ENCODE measurements at places on chromosomes 13 and 19.

- no peak for DNase-seq
These were observed 2.0 kb downstream of the DNAJC3 start for GRCh38 chr13:95678967-95679366.

- DNase-seq = no peak
These were observed 25.3 kb upstream of the EIF3G start for GRCh38 chr19:10145031-10145430.

DNA sequence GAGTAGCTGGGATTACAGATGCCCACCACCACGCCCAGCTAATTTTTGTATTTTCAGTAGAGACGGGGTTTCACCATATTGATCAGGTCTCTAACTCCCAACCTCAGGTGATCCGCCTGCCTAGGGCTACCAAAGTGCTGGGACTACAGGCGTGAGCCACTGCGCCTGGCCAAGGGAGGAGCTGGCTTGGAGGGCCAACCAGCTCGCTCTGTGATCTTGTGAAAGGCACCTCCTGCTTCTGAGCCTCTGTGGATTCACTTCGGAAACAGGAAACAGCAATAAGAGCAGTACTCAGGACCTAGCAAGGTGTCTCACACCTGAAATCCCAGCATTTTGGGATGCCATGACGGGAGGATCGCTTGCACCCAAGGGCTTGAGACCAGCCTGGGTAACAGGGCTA lies 2.0 kb upstream of the ELL start:
- no peak for DNase-seq

DNA sequence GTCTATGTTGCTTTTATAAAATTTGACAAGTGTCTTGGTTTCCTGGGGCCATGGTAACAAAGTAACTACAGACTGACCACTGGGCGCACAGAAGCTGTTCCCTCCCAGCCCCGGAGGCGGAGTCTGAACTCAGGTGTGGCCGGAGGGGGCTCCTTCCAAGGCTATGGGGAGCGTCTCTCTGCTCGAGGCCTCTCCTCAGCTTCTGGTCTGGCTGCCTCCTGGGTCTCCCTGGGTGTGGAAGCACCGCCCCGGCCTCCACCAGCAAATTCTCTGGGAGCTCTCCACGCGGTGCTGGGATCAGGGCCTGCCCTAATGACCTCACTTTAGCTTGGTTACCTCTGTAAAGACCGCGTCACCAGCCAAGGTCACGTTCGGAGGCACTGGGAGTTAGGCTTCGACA lies 45.7 kb upstream of the F7 start:
- no peak for DNase-seq

GRCh38 chr13:102033386-102033785 lies 368.5 kb downstream of the FGF14 start:
- no peak for DNase-seq

- DNase-seq = no peak
These were observed 8.8 kb downstream of the TPM4 start for GRCh38 chr19:16085115-16085514.

- no peak for DNase-seq
These were observed 6.8 kb upstream of the PEPD start for GRCh38 chr19:33528404-33528803.

- no peak for DNase-seq
These were observed 7.1 kb downstream of the SERTM1 start for GRCh38 chr13:36680913-36681312.

DNA sequence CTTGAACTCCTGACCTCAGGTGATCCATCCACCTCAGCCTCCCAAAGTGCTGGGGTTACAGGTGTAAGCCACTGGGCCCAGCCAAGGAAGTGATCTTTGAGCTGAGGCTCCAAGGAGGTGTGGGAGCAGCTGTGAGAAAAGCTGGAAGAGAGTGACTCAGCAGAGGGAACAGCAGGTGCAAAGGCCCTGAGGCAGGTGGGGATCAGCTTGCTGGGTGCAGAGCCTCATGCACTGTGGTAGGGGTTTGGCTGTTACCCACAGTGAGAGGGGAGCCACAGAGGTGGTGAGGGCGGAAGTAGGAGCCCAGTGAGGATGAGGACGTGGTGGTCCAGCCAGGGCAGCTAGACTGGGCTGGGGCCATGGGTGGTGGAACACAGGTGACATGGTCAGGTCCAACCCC lies 6.5 kb downstream of the NPAS1 start:
- no peak for DNase-seq

DNA sequence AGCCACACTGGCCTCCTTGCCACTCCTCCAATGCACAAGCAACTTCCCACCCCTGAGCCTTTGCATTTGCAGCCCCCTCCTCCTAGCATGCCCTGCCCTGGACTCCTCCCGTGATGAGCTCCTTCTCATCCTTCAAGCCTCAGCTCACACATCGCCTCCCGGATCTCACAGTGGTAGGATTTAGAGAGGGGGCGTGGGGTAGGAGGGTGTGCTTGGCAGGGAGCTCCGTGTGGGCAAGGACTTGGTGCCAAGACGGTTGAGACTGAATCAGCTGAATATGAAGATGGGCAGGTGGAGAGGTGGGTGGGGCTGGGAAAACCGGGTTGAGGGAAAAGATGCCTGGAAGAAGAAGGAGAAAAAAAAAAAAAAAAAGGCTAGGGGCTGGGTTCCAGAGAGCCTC lies 48.4 kb upstream of the ZNRF4 start:
- no peak for DNase-seq

DNA sequence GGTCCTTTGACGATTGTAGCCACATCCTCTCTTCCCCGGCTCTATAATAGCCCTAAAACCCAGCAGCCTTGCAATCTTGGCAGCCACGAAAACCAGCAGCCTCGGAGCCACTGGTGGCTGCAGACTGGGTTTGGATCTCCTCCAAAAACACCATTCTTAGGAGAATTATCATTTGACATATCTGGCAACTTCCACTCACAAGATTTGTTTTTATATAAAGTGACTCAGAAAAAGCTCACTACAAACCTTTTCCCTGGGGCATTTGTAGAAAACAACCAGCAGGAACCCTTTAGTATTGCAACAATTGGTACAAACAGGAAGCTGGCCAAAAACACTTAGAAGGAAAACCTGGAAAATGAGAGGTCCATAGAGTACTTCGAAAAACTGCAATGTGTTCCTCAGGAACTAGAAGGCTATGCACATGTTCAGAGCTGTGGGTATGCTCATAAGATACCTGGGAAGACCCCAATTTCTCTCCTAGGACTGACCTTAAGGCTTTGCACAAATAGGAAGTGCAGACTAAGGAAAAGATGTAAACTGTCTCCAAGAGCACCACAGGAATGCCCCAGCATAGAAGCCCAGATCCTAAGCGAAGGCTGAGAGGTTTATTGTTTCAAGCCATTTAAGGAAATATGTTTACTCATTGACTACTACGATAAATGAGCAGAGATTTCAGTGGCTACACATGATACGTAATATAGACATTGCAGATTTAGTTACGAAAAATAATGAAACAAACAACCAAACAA lies 71.2 kb downstream of the MYO16 start:
- DNase-seq = no peak

DNA sequence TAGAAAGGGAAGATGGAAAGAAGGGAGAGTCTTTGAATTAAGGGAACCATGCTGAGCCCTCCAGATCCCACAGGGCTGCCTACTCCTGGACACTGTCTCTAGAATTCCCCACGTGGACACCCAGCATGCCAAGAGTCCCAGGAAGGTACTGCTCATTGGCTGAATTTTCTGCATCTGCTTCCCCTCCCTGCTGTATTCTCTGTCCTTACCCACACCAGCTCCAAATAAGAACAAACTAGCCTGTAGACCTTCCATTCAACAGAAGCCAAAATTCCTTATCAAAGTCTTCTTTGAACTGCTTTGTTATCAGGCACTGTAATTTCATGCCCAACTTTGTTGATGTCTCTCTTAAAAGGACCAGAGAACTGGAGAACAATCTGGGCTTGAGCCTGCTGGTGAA lies 305.9 kb upstream of the ARGLU1 start:
- DNase-seq = no peak

DNA sequence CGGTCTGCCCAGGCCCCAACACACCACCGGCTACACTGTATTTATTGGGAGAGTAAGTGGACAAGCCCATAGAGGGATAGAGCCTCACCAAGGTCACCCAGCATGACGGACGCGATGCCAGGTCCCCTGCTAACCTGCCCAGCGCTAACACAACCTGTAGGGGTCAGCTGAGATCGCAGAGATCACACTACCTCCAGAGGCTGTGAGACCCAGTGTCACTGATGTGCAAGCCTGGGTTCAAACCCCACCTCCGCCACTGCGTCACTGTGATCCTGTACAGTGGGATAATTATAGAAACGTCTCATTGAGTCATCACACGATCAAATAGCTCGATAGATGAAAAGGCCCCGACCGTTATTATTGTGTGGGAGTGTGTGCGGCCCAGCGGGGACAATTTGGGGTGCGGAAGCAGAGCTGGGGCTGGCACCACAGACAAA lies 10.6 kb upstream of the TLE2 start:
- DNase-seq = no peak

GRCh38 chr19:43462785-43463380 lies 2.5 kb downstream of the LYPD3 start:
- DNase-seq = no peak

GRCh38 chr13:70370924-70371323 lies 262.7 kb upstream of the KLHL1 start:
- DNase-seq = no peak

- DNase-seq = no peak
These were observed 43.9 kb downstream of the RAP2A start for GRCh38 chr13:97477844-97478243.

- no peak for DNase-seq
These were observed 48.0 kb downstream of the COMP start for GRCh38 chr19:18742838-18743783.

GRCh38 chr19:38483016-38483630 lies 49.6 kb downstream of the RYR1 start:
- no peak for DNase-seq

DNA sequence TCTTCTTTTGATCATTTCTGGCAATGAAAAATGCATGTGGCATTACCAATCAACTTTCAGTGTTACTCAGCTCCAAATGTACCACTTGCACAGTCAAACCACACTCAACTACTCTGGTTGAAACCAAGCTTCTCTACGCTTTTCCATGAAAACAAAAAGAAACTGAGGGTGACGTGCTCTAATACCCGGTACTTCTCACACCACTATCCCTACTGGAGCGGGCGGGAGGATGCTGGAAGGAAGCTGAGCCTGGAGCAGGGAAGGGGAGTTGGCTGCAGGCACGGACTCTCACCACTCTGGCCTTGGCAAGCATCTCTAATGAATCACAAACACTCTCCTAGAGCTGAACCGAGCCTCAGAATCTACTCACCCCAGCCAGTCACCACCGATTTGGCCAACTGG lies 48.2 kb downstream of the STK24 start:
- no peak for DNase-seq

DNA sequence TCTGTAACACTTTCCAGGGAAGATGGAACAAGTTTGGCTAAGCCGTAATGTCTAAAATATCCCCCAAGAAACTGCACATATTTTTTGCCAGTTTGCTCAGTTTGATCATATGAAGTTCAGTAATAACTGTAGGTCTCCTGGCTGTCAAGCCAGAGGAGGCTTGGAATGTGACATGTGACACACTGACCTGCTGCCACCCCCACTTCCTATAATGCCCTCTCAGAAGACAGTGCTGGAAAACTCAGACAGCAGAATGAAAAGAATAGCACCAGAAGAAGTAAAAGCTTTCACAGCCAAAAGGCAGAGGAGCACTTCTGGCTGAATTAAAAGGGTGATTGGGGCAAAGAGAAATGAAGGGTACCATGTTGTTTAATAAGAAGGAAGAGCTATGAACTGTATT lies 67.4 kb upstream of the UBAC2 start:
- no peak for DNase-seq

GRCh38 chr13:31742097-31742734 lies 2.9 kb downstream of the RXFP2 start:
- DNase-seq = no peak

DNA sequence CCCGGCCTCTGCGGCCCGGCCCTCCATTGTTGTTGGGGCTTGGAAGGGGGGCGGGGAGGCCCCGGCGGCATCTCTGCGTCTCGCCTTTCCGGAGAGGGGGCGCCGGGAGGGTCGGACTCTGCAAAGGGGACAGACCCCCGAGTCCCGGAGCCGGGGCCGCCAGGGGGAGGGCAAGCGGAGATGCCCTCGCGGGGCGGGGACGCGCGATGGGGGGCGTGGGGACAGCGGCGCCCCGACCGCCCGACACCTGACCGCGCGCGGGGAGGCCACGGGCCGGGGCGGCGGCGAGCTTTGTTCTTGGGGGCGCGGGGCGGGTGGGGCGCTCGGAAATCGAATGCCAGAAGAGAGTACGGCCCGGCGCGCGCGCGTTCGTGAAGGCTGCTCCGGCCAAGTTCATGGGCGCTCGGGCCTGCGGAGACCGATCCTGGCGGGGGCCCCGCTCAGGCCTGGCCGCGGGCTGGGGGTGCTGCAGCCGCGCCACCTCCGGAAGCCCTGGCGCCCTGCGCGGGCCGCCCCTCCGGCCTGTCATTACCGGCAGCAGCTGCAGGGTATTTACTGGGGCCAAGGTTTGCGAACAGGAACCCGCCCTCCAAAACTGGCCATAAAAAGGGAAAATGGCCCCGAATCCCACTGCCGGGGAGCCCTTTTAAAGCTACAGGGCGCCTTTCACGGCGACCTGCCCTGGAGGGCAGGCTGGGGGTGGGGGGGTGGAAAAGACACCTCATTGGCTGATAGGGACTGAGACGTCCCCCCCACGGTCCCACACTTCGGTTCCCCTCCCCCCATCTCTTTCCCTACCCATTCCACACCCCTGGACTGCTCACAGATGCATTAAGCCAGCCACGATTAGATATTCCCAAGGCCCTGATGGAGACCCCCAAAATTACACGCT lies 11.1 kb upstream of the NANOS3 start:
- DNase-seq = no peak

GRCh38 chr19:8363803-8364771 lies at the start of gene ANGPTL4:
ANGPTL4 (plus strand) TSS chr19:8364155; CDS start chr19:8364322, 167 bp downstream.
- peak; percentile 86 for DNase-seq

DNA sequence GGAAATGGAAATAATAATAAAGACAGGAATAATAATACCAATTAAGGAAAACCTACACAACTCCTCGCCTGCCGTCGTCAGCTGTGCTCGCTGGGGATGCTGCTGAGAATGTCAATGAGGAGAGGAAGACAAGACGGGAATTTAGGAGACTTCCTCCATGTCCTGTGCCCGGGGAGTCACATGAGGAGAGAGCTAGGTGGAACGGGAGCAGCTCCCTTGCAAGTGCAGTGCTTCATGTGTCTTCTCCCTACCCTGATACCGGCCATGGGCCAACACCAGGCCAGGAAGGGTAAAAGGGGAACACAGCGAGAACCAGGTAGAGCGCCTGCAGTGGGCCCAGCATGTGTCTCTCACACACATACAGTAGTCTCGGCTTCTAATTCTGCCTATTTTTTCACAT lies 11.8 kb downstream of the DOCK9 start:
- DNase-seq = no peak

- DNase-seq = no peak
These were observed 32.7 kb downstream of the TIMM13 start for GRCh38 chr19:2394442-2395292.

GRCh38 chr13:114066956-114067355 lies 65.5 kb downstream of the RASA3 start:
- DNase-seq = no peak

DNA sequence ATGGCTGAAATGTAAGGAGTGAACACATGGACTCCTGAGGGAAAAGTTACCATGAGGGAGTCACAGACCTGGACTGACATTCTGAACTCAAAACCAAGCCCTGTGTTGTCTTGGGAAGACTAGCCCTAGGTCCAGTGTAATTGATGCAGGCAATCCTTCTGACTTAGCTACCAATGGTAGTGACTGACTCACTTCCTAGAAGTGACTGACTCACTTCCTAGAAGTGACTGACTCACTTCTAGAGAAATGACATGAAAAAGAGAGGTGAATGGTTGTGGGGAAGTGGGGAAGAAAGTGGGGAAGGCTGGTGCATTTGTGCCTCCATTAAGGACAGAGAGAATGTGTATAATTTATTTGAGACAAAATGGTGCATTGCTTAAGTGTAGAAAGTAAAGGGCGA lies 49.9 kb downstream of the EDNRB start:
- DNase-seq = no peak
